NCI-H2081 (cell line): ENCODE measurements at places on chromosomes 7 and 10.

DNA sequence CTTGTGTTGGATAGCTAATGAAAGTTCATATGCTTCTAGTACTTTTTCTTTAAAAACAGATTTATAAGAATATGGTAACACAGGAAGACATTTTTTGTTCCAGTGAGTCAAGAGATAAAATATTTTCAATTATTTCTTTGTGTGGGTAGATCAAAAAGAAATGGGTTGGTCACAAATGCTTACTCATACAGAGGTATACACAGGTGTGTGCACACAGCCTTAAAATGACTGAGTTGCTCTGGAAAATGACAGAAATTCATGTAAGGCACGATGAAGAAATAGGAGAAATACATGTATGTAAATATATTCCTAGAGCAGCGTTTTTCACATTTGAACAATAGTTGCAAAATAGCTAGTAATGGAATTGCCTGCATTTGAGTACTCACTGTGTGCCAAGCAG is 66.0 kb downstream of the ST7 start:
- no peak for DNase-seq

DNA sequence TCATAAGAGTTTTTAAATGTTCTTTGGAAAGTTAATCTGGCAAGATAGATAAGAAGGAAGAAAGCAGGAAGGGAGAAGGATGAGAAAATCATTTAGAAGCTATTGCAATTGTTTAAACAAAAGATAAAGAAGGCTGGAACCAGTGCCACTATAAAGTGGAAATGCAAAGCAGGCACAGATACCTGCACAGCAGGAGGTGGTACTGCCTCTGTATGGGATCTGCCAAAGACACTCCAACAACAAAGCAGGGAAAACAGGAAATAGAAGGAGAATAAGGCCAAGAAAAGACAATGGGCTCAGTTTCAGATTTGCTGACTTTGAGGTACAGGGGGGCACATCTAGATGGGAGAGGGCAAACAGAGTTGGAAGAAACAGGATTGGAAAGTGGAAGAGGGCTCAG is 138.6 kb downstream of the PPP1R17 start:
- no peak for DNase-seq

- no peak for DNase-seq
Measured at GRCh38 chr10:30821261-30821993, 191.9 kb upstream of the LYZL2 start.

DNA sequence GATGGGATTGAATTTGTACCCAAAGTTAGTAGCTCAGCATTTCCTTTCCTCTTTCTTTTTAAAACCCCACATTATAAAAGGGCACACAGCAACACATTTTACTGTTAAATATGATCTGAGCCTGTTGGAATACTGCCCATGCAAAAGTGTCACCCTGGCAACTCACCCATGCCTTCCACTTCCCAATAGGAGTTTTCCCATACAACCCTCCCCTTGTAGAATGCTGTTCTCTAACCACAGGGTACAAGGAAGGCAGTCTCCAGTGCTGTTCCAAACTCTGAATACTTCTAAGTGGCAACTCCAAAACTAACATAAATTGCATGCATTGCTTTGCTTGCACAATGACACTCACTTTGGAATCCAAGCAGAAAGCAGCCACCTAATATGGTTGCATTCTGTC is 60.8 kb downstream of the NRCAM start:
- no peak for DNase-seq

GRCh38 chr10:76899490-76899889 is 738.1 kb downstream of the KCNMA1 start:
- DNase-seq: no peak

DNA sequence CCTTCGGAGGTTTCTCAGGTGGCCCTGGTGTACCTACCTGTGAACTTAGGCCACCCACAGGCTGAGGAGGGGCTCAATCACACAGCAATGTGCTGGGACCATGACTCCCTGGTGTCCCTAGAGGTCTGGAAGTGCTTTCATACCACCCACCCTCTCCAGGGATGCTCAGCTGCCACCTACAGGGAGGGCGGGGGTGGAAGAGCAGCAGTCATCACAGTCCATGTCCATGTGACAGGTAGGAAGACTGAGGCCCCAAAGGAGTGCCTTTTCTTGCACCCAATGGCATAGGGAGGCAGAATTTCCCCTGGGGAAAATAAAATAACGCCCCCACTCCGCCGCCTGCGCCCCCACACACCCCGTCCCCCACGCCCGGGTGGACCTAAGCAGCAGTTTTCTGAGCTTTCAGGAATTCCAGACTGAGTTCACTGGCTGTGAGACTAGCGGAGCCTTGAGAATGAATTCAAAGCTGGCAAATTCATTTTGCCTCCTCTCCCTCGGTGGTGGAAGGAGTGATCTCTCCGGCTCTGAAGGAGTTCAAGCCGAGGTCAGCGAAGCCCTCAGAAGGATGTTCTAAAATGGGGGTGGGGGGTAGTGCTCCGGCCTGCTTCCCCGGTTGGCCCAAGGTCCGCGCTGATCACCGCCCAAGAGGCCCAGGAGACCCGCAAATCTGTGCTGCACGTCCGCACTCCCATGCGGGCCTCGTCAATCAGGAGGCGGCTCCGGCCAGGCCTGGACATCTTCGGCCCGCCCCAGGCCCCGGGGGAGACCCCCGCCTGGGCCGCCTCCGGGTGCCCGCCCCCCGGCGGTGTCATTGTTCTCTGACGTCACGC is 2.1 kb upstream of the ZMIZ1 start:
- peak; percentile 11 for DNase-seq

- DNase-seq: no peak
Measured at GRCh38 chr7:99719996-99720769, 14.8 kb downstream of the CYP3A7 start.

- no peak for DNase-seq
Measured at GRCh38 chr7:105367458-105367857, 21.3 kb downstream of the SRPK2 start.

DNA sequence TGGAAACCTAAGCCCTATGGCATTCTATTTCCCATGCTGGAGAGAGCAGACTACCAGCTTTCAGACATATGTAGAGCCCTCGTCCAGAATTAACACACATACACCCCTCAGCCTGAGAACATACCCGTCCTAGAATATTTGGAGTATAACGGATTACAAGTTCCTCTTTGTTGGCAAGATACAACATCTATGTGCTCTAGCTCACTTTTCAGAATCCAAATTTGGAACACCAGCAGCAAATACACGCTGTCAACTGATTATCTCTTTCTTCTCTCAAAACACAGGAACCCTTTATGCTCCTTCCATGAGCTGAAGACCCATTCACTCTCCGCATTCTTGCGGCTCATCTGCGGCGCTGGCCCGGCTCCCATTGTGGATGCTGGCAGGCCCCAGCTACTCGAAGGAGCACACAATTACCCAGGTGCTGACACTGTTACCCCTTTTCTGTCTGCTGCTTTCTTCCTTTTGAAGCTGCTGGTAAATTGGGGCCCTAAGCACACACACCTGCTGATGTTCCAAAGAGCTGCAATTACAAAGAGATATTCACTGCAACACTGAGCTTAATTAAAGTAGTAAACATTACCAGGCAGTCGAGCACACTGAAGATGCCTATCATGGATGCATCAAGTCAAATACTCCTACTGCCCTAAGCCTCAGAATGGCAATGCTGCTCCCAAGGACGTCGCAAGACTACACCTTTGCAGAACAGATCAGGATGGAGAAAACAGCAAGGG is 70.0 kb downstream of the VOPP1 start:
- peak; percentile 58 for DNase-seq

GRCh38 chr7:92833766-92834506 is 2.4 kb downstream of the CDK6 start:
- peak; percentile 29 for DNase-seq

- no peak for DNase-seq
Measured at GRCh38 chr7:155585951-155586350, 39.6 kb upstream of the CNPY1 start.

DNA sequence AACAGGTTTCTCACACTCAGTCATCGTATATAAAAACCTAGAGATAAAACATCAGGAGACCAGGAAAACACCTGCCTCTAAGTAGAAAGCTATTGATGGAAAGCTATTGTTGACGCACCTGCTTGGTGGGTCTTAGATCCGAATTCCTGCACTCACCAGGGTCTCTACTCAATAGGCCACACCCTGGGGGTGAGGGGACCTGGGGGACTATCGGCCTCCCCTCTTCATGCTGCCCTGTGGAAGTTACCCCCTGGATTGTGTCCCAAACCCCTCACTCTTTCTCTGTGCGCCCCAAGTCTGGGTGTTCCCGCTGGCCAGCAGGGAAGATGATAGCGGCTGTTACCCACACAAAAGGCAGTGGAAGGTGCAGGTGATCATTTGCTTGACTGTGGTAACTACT is 313.0 kb downstream of the WDR37 start:
- no peak for DNase-seq

GRCh38 chr7:150373049-150373801 is 4.6 kb downstream of the REPIN1 start:
- DNase-seq: no peak

DNA sequence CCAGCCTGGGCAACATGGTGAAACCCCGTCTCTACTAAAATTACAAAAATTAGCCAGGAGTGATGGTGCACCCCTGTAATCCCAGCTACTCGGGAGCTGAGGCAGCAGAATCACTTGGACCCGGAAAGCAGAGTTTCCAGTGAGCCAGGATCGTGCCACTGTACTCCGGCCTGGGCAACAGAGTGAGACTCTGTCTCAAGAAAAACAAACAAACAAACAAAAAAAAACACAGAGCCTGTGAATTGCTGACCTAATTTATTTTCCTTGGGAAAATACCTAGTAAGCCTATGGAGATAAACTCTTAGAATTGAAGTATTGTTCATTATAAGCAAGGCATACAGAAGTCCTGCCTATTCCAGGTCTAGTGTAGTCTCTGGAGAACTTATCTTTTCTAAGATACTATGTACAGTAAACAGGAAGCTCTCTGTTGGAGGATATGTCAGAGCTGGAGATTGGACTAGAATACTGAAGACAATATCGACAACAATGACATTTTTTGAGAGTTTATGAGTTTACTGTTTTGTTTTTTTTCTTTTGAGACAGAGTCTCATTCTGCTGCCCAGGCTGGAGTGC is 14.9 kb downstream of the GTF2I start:
- DNase-seq: no peak

- no peak for DNase-seq
Measured at GRCh38 chr10:80324891-80325364, 31.6 kb downstream of the DYDC1 start.

- peak; percentile 36 for DNase-seq
Measured at GRCh38 chr10:133262696-133263095, 14.0 kb downstream of the ADAM8 start.

DNA sequence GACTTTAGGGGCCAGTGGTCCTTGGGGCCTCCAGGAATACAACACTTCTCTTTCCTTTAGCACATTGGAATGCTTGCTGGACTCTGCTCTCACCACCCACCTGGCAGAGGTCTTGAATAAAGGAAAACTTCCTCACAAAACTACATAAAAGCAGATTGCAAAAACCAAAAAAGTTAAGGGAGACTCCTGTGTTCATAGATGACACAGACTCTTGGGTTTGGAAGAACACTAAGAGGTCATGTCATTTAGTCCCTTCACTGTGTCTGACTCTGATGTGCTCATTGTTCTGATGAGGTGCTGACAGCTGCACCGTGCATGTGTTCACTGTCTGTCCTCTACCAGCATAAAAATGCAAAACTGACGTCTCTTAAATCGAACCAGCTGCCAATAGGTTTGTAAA is 11.4 kb downstream of the BLNK start:
- DNase-seq: no peak

GRCh38 chr10:133537546-133538545 is 10.7 kb downstream of the CYP2E1 start:
- no peak for DNase-seq
